ENCODE measurements at places on chromosomes 13 and 19.

- DNase-seq, result no peak
These were observed 769.1 kb downstream of the PCDH9 start for GRCh38 chr13:66461021-66461420.

DNA sequence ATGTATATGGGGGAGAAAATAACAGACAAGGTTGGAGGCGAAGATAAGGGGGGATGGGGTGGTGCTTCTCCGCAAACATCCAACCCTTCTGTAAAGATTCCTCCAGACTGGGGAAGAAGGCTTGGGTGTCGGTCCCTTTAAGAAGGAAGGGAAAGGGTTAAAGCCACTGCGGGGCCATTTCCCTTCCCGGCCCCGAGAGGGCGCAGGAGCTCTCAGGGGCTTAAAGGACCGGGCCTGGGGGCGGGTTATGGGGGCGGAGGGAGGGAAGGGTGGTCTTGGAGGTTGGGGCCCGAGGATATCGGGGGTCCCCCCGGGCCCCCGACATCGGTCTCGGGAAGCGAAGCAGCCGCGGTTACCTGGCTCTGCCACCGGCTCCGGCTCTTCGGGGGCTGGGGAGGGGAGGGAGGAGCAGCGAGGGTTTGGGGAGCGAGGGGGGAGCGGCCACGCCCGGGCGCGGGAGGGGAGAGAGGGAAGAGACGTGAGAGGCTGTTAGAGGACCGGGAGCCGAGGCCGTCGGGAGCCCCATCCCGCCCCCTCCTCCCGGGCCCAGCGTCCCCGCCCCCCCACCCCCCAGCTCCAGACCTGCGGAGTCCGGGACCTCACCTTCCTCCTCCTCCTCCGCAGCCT, 2.8 kb downstream of the TNNT1 start:
- no peak for DNase-seq

- no peak for DNase-seq
These were observed 20.6 kb downstream of the ACSBG2 start for GRCh38 chr19:6156033-6156432.

DNA sequence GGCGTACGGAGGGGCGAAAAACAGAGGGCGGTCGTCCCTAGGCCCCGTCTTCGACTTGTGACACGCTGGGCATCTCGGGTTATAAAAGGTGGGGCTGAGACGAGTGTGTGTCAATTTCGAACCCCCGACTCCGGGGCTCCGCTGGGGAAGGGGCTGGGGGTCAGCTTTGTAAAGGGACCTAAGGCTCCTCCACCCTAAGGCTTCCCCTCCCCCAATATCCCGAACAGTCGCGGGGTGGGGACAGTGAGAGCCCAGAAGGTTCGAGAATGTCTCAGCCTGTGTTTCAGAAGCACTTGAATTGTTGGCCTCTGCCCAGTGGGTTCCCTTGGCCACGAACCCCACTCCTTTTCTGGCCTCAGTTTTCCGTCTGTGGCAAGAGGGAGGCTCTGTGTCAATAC, 450 bp downstream of the SELENOW start:
- no peak for DNase-seq

GRCh38 chr19:33982706-33983105, 186.0 kb downstream of the KCTD15 start:
- no peak for DNase-seq

DNA sequence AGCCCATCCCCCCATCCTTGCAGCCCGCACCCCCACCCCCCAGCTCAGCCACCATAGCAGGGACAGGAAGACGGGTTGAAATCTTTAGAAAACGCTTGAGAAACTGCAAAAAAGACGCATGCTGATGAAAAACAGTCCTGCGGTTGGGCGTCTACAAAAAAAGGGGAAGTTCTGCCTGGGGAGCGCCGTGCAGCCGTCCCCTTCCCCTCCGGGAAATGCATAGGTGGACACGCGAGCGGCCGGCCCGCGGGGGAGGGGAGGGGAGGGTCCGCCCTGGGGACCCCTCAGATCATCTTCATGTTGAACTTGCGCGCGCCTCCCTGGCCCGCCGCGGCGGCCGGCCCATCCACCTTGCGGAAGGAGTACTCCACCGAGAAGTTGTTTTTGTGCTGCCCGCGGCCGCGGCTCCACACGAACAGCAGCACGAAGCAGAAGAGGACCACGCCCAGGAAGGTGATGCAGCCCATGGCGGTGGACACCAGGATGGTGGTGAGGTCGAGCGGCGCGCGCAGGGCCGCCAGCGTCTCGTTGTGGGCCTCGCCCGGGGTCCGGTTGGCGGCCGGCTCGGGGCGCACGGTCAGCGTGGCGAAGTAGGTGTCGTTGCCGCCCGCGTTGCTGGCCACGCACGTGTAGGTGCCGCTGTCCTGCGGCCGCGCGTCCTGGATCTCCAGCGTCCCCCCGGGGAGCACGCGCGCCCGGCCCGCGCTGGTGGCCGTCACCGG, 7.9 kb upstream of the PEAK3 start:
- peak; percentile 88 for DNase-seq

DNA sequence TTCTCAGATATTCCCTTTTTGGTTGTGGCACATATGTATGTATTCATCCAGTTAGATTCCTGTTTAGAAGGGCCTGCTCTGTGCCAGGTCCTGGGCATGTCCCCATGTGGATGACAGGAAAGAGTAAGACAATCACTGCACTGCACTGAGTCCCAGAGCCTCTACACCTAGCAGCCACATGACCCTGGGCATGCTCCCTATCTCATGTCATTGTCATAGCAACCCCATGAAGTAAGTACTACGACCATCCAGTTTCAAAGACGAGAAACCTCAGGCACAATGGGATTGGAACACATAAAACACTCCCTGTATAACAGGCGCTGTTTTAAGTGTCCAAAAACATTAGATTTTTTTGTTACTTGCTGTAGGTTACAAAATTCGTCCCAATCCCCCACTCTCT, 594.4 kb downstream of the UQCRFS1 start:
- DNase-seq, result no peak

- no peak for DNase-seq
These were observed 44.5 kb downstream of the SCEL start for GRCh38 chr13:77579959-77580358.

DNA sequence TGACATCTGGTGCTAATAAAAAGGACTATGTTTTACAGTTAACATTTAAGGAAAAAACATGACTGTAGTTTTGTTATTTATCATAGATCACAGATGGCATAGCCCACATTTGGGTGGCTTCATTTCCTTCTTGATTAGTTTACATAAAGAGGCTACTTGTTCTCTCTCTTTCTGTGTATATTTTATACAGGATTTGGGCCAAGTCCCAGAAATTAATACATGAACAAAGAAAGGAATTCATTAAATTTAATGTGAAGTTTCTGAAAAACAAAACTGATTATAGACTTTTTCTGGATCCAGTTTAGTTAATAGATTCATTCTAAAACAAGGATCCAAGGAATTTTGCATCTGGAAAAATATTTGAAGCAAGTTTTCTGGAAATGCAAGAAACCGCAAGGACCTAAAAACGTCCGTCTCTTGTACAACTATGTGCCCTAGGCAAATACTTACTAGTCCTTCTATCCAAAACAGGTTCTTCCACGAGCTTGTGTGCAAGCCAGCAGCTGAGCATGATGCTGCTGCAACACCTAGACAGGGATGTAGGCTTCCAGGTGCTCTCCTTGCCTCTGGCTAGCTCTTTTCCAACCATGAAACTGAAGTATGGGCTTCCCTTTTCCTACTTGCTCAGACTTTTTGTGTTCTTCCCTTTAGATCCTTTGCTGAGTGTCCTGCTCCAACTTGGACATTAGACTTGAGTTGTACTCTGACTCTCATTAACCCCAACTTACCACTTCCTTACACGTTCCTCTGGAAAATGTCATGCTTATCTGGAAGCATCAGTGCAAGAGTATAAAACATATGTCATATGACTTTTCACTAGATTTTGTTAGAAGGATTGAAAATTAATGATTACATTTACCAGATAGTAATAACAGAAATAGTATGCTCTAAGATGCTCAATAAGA, 161.5 kb upstream of the STARD13 start:
- no peak for DNase-seq

- no peak for DNase-seq
These were observed 8.9 kb downstream of the IGFL3 start for GRCh38 chr19:46115396-46116106.

GRCh38 chr19:3441986-3442329, 38.4 kb downstream of the SMIM24 start:
- DNase-seq, result no peak

GRCh38 chr13:53075356-53076041, 46.9 kb downstream of the OLFM4 start:
- DNase-seq, result no peak

DNA sequence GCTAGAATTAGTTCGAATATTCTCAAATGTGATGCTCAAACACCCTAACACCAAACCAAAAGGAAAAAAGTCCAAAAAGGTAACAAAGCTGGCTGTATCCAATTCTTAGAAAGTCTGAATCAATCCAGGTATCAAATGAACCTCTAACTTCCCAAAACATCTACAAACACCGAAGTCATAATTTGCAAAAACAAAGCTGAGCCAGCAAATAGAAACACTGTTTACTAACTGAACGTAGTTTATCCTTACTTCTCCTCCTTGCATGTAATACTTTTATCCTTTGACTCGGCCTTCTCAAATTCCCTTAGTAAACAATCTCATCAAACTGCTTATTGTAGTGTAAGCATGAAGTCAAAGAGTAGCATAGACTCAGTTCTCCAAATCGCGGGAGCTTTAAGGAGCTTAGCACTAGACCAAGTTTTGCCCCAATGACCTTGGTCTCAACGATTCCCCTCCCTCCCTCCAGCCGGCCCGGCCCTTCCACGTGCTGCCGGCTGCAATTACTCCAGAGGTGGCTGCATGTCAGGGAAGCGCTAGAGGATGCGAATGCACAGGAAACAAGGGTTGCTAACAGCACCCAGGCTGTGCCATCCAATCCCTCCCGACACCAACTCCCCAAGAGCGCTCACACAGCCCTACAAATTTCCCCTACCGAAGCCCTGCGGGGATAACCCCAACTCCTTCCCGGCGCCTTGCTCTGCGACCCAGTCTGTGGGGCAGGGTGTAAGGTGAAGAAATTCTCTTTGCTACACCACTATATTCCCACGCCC, 693 bp downstream of the XPO4 start:
- no peak for DNase-seq

- no peak for DNase-seq
These were observed 94.4 kb downstream of the URI1 start for GRCh38 chr19:30036154-30037129.

DNA sequence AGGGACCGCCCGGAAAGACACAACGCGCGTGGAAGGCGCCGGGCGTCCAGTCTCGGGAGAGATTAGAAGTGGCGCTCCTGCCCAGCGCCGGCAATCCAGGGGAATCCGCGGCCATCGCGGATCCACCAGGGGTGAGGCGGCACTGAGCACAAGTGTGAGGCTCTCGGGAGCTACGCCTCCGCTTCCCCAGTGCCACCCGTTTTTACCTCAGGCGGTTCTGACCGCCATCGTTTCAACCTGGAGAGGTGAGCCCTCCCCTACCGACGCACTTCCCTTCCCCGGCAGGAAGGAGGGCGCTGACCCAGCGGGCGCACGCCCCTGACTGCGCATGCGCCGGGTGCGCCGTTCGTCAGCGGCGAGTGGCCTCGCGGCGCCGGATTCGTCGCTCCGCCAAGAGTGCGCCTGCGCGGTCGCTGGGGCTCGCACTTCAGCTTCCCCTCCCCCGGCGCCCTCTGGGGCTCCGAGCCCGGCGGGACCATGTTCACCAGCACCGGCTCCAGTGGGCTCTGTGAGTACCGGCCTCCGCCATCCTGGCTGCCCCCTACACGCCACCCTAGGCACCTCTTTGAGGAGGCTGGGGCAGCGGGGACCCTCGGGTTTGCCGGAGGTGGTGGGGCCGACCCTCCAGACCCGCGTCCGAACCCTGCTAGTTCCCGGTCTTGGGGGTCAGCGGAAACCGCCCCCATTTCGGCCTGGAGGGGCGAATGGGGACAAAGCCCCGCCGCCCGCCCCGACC, at the start of gene UBAC2:
UBAC2 (plus strand) TSS at position 423 of the 736 bp plus-strand sequence; CDS start at position 478, 55 bp downstream.
- DNase-seq, result peak; percentile 99

- DNase-seq, result no peak
These were observed 5.6 kb upstream of the PRR36 start for GRCh38 chr19:7879836-7880235.

- DNase-seq, result no peak
These were observed 4.1 kb downstream of the PGLS start for GRCh38 chr19:17515408-17516149.

GRCh38 chr13:29457299-29457698, 138.2 kb downstream of the SLC7A1 start:
- DNase-seq, result no peak

- peak; percentile 85 for DNase-seq
These were observed 337 bp upstream of the FXYD7 start for GRCh38 chr19:35142606-35143230.

DNA sequence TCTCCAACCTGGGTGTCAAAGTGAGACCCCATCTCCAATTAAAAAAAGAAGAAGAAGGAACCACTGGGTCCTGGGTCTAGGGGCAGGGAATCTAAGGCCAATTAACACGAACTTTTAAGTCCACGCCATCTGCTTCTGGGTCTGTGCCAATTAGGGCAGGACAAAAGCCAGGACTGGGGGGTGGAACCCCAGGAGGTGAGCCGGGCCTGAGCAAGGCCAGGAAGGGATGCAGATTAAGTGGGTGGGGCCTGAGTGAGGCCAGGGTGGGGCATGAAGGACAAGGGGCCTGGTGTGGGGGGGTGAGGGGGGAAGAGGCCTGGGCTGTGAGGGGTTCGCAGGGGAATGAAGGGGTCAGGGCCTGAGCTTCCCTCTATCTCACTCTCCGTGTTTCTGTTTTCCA, 26.3 kb upstream of the ZNF83 start:
- no peak for DNase-seq

DNA sequence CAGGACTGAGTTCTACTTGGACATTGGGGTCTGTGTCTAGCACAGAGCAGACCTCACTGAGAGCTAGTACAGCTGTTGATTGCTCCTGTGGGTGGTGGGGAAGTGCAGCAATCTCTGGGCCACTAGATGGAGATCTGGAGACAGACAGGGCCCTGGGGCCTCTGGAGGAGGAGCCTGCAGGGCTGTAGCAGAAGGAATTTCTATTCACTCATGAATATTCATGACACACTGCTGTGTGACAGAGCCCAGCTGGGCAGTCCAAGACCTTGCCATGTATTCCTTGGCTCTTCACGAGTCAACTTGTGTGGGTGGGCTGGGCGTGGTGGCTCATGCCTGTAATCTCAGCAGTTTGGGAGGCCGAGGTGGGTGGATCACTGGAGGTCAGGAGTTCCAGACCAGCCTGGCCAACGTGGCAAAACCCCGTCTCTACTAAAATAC, 37.5 kb downstream of the SUGP2 start:
- DNase-seq, result peak; percentile 86

- no peak for DNase-seq
These were observed 2.5 kb downstream of the PDS5B start for GRCh38 chr13:32588736-32589135.

DNA sequence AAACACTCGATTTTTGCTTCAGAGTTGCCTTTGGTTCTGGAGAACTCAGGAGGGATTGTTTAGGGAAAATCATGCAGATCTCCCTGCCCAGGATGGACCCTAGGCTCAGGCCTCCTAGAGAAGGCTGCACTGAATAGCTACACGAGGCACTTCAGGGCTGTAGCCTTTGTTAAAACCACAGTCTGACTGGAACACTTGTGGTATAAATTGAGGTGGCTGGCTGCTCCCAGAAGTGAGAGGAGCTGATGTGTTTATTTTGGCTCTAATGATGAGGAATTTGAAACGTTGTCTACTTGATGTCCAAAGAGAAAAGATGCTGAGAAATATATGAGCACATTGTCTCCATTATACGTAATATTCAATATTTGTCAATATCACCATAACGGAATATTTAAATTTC, 762.1 kb upstream of the ARGLU1 start:
- no peak for DNase-seq

- no peak for DNase-seq
These were observed 134.0 kb downstream of the UFM1 start for GRCh38 chr13:38483623-38484022.

GRCh38 chr19:4567584-4568071, 8.1 kb upstream of the SEMA6B start:
- DNase-seq, result no peak
